Activated naive CD8-positive, alpha-beta T cell treated with anti-CD3 and anti-CD28 coated beads, Interleukin-2, amount 10 ng/mL, durations not matched to agents 7 days and 5 days (primary cell): ENCODE measurements at places on chromosomes 13 and 19.

- DNase-seq = no peak
- no peak overlapping the region for H3K27ac ChIP-seq
- peaks cover 5% of the 10 kb centered on the region for H3K4me1 ChIP-seq
- H3K27me3 ChIP-seq = no peaks in the 10 kb centered on the region
- H3K36me3 ChIP-seq = no peaks in the 10 kb centered on the region
These were observed 30.6 kb upstream of the TNFSF11 start for GRCh38 chr13:42543215-42543797.

GRCh38 chr13:43123856-43124255 lies 100.5 kb downstream of the DNAJC15 start:
- H3K36me3 ChIP-seq = no peaks in the 10 kb centered on the region
- no peak for DNase-seq
- H3K27me3 ChIP-seq = peaks cover 3% of the 10 kb centered on the region
- H3K27ac ChIP-seq = no peak overlapping the region
- H3K4me1 ChIP-seq = peaks cover 13% of the 10 kb centered on the region

GRCh38 chr13:79282976-79283375 lies 123.1 kb downstream of the RBM26 start:
- no peak overlapping the region for H3K4me3 ChIP-seq
- no peaks in the 10 kb centered on the region for H3K4me1 ChIP-seq
- H3K27ac ChIP-seq = no peak overlapping the region
- DNase-seq = no peak
- H3K36me3 ChIP-seq = no peaks in the 10 kb centered on the region
- H3K27me3 ChIP-seq = peaks cover 2% of the 10 kb centered on the region

- no peaks in the 10 kb centered on the region for H3K4me1 ChIP-seq
- no peak overlapping the region for H3K4me3 ChIP-seq
- DNase-seq = peak; percentile 37
- no peaks in the 10 kb centered on the region for H3K27me3 ChIP-seq
- H3K36me3 ChIP-seq = no peaks in the 10 kb centered on the region
These were observed 116.6 kb upstream of the UQCRFS1 start for GRCh38 chr19:29329460-29330134.

- no peak for DNase-seq
- no peaks in the 10 kb centered on the region for H3K4me1 ChIP-seq
- H3K36me3 ChIP-seq = no peaks in the 10 kb centered on the region
- H3K4me3 ChIP-seq = no peak overlapping the region
- H3K27me3 ChIP-seq = no peaks in the 10 kb centered on the region
These were observed 1525.4 kb downstream of the SLITRK1 start for GRCh38 chr13:82356667-82357410.

DNA sequence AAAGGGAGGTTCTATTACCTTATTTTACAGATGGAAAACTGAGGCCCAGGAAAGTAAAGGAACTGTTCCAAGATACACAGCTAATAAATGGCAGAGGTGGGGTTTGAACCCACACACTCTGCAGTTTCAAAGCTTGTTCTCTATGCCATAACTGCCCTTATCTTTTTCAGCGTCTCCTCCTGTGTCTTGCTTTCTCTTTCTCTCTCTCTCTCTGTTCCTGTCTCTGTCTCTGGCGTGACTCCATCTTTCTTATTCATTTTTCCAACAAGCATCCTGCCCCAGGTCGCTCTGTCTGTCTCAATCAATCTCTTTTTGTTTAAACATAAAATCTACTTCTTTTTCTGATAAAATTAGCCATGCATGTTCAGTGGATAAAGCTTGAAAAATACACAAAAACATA lies 3.2 kb upstream of the IFNL4 start:
- peaks cover 9% of the 10 kb centered on the region for H3K4me1 ChIP-seq
- no peak for DNase-seq
- no peaks in the 10 kb centered on the region for H3K36me3 ChIP-seq

DNA sequence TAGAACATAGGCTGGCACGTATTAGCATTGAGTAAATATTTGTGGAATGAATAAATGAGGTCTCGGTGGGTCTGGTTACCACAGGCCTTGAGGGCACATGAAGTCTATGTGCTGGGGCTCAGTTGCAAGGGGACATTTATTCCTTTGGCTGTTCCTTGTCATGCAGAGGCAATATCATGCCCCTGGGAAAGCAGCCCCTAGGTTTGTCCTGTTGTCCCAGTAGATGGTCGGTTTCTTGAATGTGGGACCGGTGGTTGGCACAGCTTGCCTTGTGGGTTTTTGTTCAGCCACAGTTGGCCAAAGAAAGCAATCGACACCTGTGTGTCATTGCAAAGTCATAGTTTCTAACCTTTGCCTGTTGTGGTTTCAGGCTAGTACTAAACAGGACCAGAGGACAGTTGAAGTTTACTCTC lies 24.7 kb upstream of the GPR183 start:
- no peak for DNase-seq
- H3K27ac ChIP-seq = no peak overlapping the region
- peaks cover 52% of the 10 kb centered on the region for H3K36me3 ChIP-seq

DNA sequence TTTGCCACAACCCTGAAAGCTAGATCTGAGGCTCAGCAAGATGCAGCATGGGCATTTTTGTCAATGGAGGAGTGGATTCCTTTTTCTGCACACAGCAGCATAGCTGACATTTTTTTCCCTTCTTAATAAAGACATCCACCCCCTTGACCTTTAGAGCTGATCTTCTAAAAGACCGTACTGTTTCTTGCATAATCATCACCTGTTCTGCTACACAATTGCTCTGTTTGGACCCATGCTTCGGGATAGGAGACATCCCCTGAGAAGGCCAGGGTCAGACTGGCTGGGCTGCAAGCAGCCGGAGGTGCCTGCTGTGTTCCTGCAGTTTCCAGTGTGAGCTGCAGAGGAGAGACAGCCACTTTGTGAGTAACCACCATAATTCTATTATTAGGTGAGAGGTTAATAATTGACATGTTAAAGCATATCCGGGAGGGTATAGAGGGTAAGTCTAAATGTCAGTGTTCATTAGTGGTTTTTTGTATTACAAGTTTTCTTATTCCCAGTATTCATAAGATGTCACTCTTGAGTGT lies 108.5 kb upstream of the C1QTNF9B start:
- peaks cover 14% of the 10 kb centered on the region for H3K27me3 ChIP-seq
- no peak overlapping the region for H3K4me3 ChIP-seq
- H3K27ac ChIP-seq = no peak overlapping the region
- H3K4me1 ChIP-seq = no peaks in the 10 kb centered on the region

DNA sequence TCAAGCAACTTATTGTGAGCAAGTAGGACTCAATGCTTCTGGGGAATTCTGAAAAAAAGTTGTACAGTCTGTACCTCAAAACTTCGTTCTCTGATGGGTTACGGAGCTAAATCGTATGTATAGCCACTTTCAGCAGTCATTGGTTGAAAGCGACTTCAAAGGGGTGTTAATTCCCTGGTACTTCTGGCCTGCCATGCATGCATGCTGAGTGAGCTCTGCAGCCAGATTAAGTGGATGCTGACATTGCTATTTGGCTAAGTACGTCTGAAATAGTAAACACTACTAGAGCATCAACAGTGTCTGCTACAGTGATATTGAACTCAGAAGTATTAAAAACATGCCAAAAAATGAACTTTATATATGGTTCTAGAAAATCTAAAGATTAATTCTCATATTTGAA lies 1183.1 kb upstream of the PCDH20 start:
- no peaks in the 10 kb centered on the region for H3K27me3 ChIP-seq
- no peaks in the 10 kb centered on the region for H3K4me1 ChIP-seq
- no peak for DNase-seq
- H3K36me3 ChIP-seq = no peaks in the 10 kb centered on the region
- H3K4me3 ChIP-seq = no peak overlapping the region

DNA sequence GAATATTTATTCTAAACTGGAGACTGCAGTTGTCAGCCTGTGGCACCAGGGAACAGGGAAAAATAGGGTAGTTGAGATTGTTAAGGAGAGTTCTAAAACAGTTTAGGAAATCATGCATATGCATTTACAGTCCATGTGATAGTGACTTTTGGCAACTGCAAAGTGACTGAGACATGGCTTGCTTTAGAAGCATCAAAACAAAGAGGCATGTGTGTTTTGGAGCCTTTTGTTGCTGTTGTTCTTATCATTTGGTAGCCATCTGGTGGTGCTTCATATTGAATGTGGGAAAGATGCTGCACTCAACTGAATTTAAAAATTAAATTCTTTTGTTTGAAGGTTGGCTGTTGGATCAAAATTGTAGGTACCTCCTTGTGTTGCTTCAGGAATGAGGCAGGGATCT lies 10.2 kb upstream of the EBPL start:
- H3K27me3 ChIP-seq = no peaks in the 10 kb centered on the region
- no peak overlapping the region for H3K27ac ChIP-seq
- no peak overlapping the region for H3K4me3 ChIP-seq
- H3K4me1 ChIP-seq = no peaks in the 10 kb centered on the region
- peaks cover 13% of the 10 kb centered on the region for H3K36me3 ChIP-seq
- DNase-seq = no peak

DNA sequence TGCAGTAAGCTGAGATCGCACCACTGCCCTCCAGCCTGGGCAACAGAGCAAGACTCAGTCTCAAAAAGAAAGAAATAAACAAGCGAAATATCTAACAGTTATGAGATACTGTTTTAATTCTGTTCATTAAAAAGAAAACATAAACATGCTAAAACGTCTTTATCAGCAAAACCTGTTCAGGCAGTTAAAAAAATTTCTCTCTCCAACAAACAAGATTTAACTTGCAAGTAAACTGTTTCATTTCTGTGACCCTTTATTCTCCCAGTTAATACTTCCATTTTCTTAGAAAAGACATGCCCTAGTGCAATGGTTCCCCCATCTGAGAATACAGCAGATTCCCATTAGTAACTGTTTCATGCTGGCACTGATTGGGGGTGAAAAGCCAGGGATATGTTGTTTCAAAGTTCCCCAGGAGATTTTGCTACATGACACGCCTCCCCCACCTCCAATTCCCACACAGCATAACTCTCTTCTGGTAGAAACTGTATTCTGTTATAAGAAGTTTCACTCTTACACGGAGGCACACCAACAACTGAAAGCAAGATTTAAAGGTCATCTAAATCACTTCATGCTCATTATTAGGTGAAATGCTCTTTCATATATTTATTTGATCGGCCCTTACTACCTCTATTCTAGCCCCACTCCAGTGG lies 24.4 kb downstream of the ELF1 start:
- peaks cover 65% of the 10 kb centered on the region for H3K4me1 ChIP-seq
- H3K27me3 ChIP-seq = no peaks in the 10 kb centered on the region
- no peak for DNase-seq
- H3K36me3 ChIP-seq = peaks cover 29% of the 10 kb centered on the region
